ENCODE measurements at places on chromosomes 12 and 14.

- DNase-seq = no peak
Measured at GRCh38 chr14:101090976-101091375, 187.5 kb upstream of the RTL1 start.

GRCh38 chr12:13377698-13378097 lies 181.2 kb downstream of the EMP1 start:
- no peak for DNase-seq

DNA sequence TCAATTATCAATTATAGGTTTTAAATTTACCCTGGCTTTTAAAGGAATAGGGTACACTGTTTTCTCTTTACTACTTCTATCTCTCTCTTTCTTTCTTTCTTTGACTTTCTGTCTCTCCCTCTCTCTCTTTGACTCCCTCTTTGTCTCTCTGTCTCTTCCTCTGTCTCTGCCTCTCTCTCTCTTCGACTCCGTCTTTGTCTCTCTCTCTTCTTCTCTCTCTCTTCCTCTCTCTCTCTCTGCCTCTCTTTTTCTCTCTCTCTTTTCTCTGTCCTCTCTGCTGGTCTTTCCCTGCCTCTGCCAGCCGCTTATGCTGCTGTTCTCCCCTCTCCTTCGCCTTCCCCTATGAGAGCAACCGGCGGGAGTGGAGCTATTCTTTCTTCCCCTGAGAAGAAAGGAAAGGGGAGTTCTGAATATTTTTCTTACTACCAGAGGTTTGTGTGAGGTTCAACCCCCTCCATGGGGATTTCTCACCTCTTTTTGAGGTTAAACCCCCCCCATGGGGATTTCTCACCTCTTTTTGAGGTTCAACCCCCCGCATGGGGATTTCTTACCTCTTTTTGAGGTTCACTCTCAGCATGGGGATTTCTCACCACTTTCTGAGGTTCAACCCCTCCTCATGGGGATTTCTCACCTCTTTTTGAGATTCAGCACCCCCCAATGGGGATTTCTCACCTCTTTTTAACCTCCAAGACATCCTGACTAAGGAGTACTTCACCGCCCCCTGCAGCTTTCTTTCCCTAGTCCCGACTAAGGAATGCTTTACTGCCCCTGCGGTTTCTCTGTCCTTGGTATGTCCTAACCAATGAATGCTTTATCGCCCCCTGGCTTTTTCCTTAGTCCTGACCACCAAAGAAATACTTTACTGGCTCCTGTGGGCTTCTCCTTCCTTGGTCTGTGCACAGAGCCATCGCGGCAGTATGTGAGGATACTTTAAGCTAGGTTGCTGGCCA lies 27.4 kb upstream of the DDHD1 start:
- DNase-seq = no peak

GRCh38 chr14:88749139-88749538 lies 43.6 kb downstream of the EML5 start:
- DNase-seq = no peak

DNA sequence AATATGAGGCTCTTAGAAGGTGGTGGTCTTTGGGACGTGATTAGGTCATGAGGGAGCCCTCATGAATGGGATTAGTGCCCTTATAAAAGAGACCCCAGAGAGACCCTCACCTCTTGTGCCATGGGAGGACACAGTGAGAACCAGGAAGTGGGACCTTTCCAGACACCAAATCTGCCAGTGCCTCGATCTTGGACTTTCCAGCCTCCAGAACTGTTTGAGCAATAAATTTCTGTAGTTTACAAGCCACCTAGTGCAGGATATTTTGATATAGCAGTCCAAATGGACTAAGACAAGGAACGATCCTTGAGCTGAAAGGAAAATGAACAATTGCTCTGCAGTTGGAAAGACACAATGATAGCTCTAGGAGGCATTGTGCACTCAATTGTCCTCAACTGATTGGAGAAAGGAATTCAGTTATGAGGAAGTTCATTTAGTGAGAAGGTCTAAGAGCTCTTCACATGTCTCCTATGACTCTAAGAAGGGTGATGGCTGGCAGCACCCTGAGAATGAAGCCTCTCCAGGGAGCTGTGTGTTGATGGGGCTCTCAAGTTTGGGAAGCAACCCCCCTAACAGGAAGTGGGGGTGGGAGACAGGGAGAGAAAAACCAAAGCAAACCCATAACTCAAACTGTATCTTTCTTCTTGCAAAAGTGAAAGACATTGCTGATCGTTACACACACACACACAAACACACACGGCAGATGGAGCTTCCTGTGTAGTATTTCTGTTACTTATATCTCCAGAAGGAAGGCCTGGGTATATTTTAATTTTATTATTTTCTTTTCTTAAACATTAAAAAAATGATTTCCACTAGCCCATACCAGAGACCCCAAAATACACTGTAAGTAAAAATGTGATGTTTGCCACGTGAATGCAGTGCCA lies 21.0 kb downstream of the CHST11 start:
- no peak for DNase-seq

DNA sequence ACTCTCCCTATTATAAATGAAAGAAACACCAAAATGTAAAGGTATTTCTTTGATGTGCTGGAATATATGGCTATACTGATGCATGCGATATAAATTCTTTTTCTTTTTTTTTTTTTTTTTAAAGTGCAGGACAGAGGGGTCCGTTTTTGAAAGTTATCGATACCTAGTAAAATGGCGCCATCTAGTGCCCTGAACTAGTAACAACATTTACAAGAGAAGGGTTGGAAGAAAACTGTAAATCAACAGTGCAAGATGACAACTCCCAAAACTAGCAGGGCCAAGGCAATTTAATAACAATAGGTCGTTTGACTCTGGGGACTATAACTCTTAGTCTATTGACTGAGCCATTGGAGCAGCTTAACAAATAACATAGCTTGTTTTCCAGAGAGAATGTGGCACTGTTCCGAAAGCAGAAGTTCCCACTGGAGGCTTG lies 137.7 kb downstream of the SPTSSA start:
- no peak for DNase-seq

GRCh38 chr14:39784461-39784860 lies 352.2 kb upstream of the FBXO33 start:
- no peak for DNase-seq

GRCh38 chr12:89470741-89471509 lies 53.7 kb downstream of the GALNT4 start:
- no peak for DNase-seq

GRCh38 chr14:38950676-38951075 lies 152.4 kb downstream of the SEC23A start:
- DNase-seq = no peak

DNA sequence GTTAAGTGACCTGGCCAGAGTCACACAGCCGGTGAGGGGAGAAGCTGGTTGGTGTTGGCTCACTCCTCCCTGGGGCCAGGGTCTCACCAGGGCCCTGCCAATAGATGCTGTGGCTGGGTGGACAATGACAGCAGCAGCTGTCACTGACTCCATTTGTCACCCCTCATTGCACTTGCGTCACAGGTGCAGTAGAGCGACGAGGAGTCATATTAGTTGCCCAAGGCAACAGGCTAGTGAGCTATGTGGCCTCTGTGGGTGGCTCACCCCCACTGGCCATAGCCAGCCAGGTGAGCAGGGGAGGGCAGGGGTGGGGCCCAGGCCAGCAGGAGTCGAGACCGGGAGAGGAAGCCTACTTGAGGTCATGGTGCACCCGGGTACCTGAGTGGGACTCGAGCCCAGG lies 9.7 kb downstream of the SLC25A47 start:
- no peak for DNase-seq

GRCh38 chr12:32089586-32089985 lies 17.1 kb upstream of the BICD1 start:
- DNase-seq = no peak

DNA sequence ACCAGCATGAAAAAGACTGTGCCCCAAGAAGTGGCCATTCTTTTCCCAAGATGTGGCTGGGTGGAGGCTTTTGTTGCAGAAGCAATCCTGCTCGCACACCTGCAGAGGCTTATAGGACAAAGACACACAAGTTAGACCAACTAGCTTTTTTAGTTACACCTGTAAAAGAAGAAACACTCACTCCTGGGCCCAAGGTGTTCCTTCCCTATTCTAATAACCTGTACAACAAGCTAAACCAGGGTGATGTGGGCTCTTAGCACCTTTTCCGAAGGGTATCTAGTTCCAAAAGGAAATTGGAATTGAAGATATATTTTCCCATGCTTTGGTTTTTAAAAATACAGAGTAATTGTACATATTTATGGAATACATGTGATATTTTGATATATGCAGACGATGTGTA lies 31.0 kb downstream of the ENTPD5 start:
- no peak for DNase-seq

GRCh38 chr12:64532734-64533351 lies 77.5 kb upstream of the RASSF3 start:
- no peak for DNase-seq

- no peak for DNase-seq
Measured at GRCh38 chr12:6097411-6097810, 27.1 kb downstream of the VWF start.

DNA sequence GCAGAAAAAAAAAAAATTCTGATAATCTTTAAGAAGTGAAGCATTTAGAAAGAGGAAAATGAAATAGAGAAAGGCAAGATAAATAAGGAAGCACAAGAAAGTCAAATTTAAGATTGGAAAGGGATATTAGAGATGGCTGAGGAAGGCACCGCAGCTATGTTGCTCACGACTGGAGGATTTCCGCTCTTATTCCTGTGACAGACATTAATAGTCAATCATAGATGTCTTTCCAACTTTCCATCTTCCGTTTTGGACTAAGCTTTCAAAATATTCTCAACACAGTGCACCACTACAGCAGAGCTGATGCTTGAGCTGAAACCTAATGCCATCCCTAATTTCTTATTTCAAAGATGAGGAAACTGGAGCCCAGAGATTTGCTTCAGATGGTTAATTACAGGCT lies 290.6 kb downstream of the FOXN3 start:
- DNase-seq = no peak

GRCh38 chr14:99363051-99363450 lies 91.1 kb upstream of the BCL11B start:
- no peak for DNase-seq

GRCh38 chr14:61186341-61187195 lies 94.6 kb downstream of the TMEM30B start:
- no peak for DNase-seq

GRCh38 chr12:70724444-70724843 lies 87.2 kb upstream of the PTPRB start:
- no peak for DNase-seq

DNA sequence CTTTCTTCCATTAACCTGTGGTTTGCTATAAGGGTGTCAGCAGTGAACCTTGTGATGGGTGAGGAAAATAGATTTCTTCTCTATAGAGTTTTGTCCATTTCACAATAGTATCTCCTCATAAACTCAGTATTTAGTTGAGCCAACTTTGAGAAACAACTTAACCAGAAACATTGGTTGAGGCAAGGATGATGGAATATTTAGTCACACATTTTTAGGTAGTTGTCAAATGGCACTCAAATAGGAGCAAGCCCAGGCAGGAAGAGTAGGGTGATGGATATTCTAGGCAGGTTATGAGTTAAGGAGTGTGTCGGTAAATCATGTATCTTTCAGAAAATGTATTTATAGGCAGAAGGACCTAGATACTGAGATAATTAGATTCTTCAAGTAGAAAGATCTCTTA lies 1267.6 kb downstream of the SLC16A7 start:
- no peak for DNase-seq

DNA sequence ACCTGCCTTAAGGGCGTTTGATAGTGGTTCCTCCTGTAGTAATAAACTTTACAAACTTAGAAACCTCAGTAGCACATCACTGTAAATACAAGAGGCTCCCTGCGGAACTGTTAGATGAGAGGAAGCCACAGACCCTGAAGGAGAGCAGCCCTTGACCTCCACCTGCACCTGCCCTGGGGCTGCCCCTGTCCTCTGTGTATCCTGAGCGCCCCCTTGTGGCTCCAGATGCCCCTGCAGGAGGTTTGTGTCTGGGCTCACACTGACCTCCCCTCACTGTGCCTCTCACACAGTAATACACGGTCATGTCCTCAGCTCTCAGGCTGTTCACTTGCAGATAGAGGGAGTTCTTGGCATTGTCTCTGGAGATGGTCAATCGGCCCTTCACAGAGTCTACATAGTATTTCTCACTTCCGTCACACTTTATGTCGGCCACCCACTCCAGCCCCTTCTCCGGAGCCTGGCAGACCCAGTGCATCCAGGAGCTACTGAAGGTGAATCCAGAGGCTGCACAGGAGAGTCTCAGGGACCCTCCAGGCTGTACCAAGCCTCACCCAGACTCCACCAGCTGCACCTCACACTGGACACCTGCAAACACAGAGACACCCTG lies 1059.8 kb downstream of the TMEM121 start:
- DNase-seq = peak; percentile 28

GRCh38 chr14:49975276-49975675 lies 82.4 kb downstream of the ARF6 start:
- DNase-seq = no peak

- no peak for DNase-seq
Measured at GRCh38 chr14:33986804-33987203, 35.9 kb upstream of the EGLN3 start.

GRCh38 chr14:95483309-95484165 lies 32.9 kb downstream of the SYNE3 start:
- DNase-seq = no peak

DNA sequence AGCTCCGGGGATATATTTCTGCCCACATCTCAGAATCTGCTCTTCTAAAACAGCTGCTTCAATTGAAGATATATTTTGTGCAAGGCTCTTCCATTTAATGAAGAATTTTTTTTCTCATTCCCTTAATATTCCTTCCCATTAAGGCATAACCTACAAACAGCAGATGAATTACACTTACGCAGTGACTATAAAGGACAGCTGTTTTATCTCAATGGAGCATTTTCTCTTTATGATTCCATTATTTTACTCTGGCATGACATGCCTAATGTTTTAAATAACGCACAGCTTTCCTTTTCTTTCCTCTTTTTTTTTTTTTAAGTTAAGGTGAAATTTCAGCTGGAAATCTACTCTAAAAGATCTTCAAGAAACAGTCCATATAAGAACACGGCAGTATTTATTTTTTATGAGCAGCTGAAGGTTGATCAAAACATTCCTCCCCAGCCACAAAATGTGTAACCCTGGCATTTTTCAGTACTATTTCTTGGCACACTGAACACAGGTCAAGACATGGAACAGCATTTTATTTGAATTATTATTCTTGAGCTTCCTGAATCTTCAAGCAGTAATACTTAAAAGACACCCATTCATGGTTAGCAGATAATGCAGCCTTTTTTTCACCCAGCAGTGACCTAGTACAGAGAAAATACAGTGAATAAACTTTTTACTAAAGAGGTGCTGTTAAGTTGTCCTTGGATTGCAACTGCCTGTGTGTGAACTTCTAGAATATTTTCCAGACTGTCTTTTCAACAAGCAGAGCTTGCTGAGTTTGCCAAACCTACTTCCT lies 118.1 kb upstream of the FOXN3 start:
- DNase-seq = no peak

DNA sequence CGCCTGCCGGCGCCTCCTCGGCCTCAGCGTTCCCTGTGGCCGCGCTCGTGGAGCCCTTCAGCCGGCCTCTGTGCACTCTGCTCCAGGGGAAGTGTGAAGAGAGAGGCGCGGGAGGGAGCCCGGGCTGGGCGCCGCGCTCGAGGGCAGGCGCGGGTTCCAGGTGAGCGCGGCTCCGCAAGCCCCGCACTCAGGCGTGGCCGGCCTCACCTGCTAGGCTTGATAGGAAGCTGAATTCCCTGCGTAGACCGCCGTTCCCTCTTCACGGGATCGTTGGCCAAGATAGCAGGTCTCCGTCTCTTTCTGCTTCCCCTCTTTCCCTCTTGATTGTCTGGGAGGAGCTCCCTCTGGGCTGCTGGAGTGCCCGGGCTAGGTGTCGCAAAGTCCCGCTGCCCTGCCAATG lies 89.7 kb downstream of the ASCL4 start:
- DNase-seq = no peak
